ENCODE measurements at places on chromosomes 5 and 9.

DNA sequence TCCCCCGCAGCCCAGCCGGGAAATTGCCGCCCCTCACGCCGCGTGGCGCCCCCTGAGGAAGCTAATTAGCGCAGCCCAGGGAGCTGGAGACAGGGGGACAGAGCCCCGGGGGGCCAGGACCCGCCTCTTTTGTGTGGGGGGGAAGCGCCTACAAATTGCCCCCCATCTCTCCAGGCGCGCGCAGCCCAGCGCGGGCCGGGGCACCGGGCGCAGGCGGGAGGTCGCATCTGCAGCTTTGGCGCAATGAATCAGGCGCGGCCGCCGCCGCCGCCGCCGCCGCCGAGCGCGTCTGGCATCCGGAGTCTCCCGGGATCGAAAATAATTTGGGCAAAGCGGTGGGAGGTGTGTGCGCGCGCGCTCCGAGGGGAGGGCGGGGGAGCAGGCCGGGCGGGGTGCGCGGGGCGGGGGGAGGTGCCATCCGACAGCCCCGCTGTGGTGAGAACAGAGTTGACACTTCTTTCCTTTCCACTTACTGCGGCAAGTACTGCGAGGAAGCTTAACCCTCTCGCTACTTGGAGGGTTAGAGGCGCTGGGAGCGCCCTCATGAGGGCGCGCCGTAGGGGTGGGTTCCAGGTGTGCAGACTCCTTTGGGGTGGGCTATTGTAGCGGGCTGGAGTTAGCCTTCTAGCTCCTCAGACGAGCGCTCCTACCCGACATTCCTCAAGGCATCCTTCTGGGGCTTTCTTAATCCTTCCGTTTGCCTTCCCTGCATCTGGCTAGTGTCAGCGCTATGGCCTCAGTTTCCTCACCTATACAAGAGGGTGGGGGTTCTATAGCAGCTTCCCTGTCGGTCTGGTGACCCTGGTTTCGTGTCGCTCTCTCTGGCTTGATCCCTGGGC lies 63.1 kb downstream of the CXXC5 start:
- DNase-seq, result peak; percentile 81

- DNase-seq, result no peak
Measured at GRCh38 chr9:109953300-109953699, 173.3 kb downstream of the PALM2AKAP2 start.

DNA sequence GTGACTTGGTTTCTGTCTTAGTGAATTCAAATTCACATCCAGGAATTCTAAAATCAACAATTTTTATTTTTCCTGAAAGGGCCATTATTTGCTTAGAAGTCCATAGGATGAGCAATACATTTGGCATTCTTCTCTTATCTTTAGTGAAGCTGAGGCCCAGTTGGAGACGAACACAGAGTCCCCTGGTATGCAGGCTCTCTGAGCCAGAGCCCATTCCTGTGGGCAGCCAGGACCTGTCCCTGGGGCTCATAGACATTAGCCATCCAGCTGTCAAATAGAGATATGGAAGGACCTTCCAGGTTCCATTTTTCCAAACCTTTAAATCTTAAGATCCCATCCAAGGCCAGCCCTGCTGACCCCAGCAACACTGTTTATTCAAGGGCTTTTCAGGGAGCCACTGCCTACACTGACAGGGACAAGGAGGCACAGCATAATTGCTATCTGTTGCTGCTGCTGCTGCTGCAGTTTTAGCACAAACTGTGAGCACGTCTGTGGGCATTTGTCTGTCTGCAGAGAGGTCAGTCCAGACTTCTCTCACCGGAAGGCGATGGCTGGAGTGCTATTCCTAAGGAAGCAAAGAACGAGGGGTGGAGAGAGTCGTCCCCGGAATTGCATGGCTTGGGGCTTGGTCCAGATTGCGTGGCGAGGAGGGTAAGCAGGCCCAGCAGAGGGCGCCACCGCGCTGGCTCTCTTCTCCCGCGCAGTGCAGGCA lies 639.0 kb downstream of the CCDC171 start:
- DNase-seq, result peak; percentile 88

GRCh38 chr9:86281593-86282076 lies 703 bp downstream of the ISCA1 start:
- DNase-seq, result no peak

DNA sequence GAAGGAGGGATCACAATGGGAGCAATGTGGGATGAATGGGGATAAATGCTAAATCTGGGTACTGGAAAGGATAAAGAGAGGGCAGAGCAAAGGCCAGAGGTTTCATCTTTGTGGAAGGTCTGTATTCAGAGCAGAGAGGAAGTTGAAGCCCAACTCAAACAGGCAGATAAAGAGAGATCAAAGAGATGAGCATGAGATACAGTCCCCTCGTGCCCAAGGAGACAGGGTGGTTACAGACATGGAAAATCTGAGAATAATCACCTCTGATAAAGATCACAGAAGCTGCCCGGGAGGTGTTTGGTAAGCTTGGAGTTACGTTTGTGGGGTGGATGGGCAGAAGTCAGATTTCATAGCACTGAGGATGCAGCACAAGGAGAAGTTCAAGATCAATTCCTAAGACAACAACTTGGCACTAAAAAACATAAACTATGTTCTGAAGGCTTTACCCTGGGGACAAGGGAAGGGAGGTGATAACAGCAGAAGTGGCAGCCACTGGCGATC lies 459 bp upstream of the ERAP2 start:
- no peak for DNase-seq

DNA sequence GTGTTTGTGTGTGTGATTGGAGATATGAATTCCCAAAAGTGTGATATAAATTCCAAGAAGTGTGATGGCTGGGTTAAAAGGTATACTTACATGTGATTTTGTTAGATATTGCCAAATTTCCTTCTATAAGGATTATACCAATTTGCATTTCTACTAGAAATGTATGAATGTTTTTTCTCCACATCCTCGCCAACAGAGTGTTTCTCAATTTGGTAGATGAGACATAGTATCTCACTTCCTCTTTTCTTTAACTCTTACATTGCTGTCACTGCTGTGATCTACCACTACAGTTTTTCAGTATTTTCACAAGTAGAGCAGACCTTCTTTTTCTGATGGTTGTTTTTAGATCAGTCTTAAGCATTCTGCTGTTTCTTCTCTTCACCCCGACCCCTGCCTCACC lies 111.3 kb downstream of the FER start:
- no peak for DNase-seq

- DNase-seq, result no peak
Measured at GRCh38 chr5:27240791-27241190, 202.4 kb upstream of the CDH9 start.

GRCh38 chr5:144504929-144505577 lies 334.4 kb downstream of the KCTD16 start:
- DNase-seq, result no peak

- no peak for DNase-seq
Measured at GRCh38 chr5:54632131-54632701, 114.7 kb downstream of the SNX18 start.

DNA sequence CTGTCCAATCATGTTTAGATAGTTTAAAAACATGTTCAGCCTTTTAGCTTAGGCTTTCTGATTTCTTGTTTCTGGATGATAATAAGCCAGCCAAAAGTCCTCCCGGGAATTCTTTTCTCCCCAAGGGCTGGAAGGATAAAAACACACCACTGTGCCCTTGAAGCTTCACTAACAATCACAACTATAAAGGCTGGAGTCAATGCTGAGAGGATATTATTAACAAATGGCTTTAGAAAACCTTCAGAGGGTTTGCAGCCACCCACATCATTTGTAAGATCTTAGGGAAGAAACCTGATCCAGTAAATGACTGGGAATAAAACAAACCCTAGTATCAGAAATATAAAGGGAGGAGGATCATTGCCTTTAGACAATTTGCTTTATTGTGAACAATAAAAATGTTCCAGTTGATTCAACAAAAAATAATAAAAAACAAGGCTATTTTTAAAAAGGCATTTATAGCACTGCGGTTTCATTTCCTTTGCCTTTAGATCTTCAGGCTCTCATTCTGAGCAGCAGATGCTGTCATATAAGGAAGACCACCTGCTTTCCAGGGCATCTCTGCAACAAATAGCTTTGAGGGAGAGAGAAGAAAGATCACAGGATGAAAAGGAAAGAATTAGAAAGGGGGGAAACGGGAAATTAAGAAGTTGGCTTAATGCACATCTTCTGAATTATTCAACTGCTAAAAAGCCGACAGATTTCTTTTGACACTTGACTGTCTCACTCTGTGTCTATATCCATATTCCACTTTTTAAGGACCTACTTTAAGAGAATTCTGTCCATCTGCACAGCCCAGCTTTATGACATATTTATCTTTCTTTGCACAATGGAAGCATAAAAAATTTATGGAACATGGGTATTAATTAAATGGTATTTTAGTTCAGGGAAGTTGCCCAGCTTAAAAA lies 277.2 kb upstream of the SLC24A2 start:
- DNase-seq, result no peak

GRCh38 chr5:157506066-157506590 lies 46.1 kb downstream of the NIPAL4 start:
- DNase-seq, result no peak

DNA sequence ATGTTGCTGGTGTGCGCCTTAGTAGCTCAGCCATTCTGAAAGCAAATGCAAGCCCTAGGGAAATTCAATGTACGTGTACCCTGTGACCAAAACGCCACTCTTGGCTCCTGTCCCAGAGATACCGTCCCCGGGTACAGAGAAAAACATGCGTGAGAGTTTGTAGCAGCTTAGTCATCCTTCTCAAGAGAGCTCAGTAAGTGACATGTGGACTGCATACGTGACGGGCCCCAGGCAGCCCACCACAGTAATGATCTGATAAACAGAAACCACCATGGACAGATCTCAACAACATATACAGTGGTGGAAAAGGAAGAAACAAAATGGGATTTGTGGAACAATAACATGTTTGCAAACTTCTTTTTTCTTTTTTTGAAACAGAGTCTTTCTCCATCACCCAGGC lies 45.1 kb downstream of the S1PR3 start:
- DNase-seq, result no peak

- no peak for DNase-seq
Measured at GRCh38 chr5:90968319-90968718, 409.7 kb downstream of the ADGRV1 start.

DNA sequence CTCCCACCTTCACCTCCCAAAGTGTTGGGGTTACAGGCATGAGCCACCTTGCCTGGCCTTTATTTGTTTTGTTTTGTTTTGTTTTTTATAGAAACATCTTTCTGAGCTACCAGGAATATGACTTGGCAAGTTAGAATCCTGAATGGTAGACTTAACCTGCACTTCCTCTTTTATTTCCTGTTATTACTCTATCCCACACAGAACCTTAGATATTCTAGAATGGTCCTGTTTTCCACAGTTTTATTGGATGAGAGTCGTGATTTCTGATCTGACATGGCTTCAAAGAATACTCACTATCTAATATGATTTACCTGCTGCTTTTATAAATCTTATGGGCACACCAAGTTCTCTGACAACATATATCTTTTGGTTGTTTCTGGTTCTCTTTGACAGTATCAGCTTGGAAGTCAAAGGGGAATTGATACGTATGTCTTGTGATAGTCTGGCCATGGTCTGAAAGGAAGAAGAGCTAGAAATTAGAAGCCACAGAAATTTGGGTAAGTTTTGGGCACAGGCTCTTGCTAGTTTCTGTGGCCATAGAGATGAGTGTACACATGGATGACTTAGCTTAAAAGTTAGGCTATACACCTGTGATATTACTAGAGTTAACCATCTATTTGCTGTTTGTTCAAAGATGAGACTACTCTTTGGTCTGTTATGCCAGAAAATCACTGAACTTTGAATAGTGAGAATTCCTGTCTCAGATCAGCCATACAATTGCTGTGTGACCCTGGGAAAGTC lies 4.7 kb upstream of the PANK3 start:
- DNase-seq, result no peak

GRCh38 chr9:127980060-127980705 lies 606 bp downstream of the EEIG1 start:
- peak; percentile 66 for DNase-seq

DNA sequence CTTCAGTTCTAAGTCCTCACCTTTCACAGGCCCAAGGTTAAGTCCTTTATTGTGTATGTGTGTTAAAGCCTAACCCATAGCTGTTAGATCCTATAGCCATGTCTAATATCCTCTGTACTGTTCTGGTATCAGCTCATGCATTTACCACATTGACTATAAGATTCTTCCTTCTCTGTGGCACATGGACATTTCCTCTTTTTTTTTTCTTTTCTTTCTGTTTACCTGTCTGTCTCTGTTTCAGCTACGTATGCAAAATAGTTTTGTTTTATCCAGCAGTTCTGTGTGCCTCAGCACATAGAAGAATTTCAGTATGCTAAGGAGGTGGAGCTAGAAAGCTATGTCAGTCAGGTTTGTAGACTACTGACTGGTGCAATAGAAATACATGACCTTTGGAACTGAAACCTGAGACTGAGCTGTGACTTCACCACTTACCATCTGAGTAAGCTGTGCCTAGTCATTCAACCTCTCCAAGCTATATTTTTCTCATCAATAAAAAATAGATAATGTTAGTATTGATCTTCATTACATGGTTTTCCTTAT lies 155.6 kb upstream of the VLDLR start:
- no peak for DNase-seq

DNA sequence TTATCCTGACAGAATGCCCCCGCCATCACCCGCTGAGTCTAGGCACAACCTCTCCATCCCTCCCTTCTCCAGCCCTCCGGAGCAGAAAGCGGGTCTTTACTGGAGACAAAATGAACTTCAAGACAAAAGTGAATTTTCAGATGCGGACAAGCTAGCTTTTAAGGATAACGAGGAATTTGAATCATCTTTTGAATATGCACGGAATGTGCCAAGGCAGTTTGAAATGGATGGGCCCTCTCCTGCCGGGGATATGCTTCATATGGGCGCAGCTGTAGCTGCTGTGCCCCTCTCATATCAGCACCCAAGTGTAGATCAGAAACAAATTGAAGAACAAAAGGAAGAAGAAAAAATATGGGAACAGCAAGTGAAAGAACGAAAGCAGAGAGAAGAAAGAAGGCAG lies 37.5 kb downstream of the CPLANE1 start:
- no peak for DNase-seq

GRCh38 chr9:37968228-37968701 lies 64.3 kb upstream of the SLC25A51 start:
- DNase-seq, result no peak

DNA sequence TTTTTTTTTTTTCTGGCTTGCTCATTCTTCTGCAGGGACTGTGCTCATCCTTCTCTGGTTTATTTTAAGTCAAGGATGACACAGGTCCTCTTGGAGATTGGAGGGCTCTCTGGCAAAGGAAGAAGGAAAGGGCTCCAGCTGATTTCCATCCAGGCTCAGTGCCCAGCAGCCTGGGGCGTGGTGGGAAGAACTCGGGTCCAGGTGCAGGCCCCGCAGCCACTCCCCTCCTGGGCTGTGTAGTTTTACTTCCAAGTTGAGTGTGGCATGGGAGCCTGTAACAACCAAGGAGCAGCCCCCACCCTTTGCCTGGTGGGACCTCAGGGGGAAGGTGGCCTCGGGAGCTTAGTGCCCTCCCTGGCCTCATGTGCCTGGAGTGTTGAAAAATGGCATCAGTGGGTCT lies 58.9 kb downstream of the ANKRD33B start:
- no peak for DNase-seq

- peak; percentile 14 for DNase-seq
Measured at GRCh38 chr5:146291421-146292074, 47.1 kb upstream of the POU4F3 start.

- peak; percentile 70 for DNase-seq
Measured at GRCh38 chr5:43041669-43042175, 1.6 kb upstream of the ANXA2R start.

- no peak for DNase-seq
Measured at GRCh38 chr5:59764361-59764760, 129.2 kb downstream of the PDE4D start.

Data from nephron progenitor cell (in vitro differentiated cells).